ENCODE measurements at places on chromosomes 1 and 21.

DNA sequence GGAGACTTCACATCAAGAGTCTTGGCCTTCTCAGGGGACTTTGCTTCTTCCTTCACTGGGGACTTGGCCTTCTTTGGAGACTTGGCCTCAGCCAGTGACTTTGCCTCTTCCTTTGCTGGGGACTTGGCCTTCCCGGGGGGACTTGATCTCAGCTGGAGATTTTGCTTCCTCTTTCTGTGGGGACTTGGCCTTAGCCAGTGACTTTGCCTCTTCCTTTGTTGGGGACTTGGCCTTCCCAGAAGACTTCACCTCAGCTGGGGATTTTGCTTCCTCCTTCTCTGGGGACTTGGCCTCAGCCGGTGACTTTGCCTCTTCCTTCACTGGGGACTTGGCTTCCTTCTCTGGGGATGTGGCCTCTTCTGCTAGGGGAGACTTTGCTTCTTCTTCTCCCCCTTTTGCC lies 13.5 kb upstream of the CD2 start:
- DNase-seq: no peak

- DNase-seq: no peak
Observed at GRCh38 chr1:115317101-115318012, 20.7 kb downstream of the NGF start.

DNA sequence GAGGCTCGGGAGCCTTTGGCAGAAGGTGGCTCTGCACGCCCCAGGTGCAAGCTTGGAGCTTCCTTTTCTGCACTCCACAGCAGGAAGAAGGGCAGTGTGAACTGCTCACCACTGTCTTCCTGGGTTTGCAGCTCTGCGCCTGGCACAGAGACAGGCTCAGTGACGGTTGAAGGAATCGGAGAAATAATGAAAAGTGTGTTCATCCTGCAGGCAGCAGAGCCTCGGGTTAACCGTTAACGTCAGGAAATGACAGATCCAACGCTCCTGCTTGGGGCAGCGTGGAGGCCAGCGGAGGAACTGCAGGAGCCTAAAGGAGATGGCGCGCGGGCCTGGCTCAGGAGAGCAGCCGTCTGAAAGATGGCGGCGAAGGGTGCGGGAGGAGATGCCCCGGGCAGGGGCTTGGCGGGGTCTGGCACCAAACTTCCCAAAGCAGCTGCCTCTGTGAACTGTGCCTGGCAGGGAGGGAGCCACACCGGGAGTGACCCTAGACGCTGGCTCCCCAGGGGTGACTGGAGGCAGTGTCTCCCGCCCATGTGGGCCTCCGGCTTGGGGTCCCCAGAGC lies 10.9 kb upstream of the SAMD11 start:
- DNase-seq: no peak

- no peak for DNase-seq
Observed at GRCh38 chr21:26832546-26832945, 12.7 kb downstream of the ADAMTS1 start.

DNA sequence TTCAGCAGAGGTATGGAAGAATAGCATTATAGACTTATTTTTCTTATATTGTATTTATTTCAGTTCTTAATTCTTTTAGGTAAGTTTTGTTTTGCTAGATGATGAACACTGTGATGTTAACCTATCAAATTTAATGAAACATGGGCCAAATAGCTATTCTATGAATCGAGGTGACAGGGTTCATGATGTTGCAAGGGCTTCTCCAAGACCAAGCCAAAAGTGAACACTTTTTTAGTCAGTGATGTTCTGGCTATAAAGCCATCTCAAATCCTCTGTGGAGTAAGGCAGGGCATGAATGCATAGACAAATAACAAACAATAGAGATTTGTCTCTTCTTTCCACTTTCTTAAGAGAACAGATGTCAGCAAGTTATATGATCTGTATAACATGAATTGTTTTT lies 26.7 kb downstream of the C1orf146 start:
- no peak for DNase-seq

DNA sequence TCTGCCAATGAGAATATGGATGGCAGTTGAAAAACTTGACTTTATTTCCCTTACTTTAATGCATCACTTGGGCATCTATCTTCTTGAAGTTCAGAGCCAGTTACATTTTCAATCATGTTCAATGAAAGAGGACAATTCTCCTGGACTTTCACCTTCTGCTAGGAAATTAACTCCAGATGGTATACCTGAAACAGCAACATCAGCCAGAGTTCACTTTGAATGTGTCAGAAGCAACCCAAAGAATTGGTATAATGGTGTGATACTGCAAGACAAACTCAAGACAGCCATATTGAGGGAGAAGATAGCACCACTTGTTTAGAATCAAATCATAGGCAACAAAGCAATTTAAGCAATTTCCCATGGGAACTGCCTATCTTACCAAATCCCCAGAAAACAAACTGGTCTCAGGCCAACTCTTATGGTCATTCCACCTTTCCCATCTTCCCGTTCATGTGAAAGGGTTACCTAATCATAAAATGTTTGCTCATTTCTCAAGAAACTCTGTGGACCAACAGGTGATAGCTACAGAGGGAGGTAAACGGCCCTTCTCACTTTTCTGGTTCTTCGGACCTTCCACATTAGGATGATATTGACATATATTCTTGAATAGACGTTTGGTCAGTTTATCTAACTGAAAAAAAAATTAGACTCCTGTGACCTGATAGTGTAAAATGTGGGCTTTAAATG lies 29.7 kb upstream of the C8B start:
- no peak for DNase-seq

All from hindlimb muscle (tissue), 1 donor.